ENCODE measurements at places on chromosomes 1 and 21. TPM values are rescaled to one million over a fixed set of nuclear protein-coding genes. Genes with fewer than 3 reads are reported as not detected.

GRCh38 chr1:224427346-224427745 is 7.3 kb downstream of the WDR26 start:
- no peak for DNase-seq

DNA sequence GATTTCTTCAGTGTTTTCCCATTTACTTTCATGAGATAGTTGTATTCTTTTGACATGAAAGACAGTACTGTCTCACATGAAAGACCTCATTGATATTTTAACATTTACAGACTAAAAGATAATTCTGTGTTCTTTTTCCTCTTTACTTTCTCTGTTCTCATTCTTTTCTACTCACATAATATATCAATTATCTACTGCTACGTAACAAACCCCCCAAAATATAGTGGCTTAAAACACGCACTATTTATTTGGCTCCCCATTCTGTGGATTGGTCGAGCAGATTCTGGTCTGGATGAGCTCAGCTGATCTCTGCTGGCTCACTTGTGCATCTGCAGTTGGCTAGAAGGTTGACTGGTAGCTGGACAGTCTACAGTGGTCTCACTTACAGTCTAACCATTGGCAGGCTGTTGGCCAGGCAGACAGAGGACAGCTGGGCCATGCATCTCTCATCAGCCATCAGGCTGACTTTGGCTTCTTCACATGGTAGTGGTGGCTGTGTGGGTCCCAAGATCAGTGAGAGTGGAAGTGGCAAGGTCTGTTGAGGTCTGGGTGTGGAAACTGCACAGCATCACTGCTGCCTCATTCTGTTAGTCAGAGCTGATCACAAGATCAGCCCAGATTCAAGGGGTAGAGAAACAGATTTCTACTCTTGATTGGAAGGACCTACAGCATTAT is 63.2 kb downstream of the MPZL1 start:
- no peak for DNase-seq

- DNase-seq, result no peak
Observed at GRCh38 chr1:56095696-56096665, 483.4 kb downstream of the PLPP3 start.

- DNase-seq, result no peak
Observed at GRCh38 chr21:35053356-35054096, 4.4 kb upstream of the RUNX1 start.

Gene PRELP
- 0.07 TPM for total RNA-seq

Gene C8A
- total RNA-seq, result not detected

Gene NEXN
- 3.3 TPM for total RNA-seq
